Dorsolateral prefrontal cortex (tissue), 122 donors: ENCODE measurements at places on chromosomes 3 and 15. TPM values are rescaled to one million over a fixed set of nuclear protein-coding genes. Genes with fewer than 3 reads are reported as not detected.

DNA sequence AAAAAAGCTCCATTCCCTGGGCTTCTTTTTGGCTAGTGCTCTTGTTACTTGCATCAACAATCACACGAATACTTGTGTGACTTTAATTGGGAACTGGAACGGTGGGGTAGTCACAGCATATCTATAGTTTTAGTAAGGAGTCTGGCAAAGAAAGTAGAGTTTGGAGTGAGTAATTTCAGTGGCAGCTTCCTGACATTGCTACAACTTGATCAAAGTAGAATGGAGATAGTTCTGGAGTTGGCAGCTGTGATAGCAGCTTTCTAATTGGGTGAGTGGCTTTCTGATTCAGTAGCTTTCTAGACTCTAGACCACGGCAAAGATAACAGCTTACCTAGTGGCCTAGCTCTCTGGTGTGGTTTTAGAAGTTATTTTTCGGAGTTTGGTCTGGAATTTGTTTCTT lies 475.0 kb downstream of the TUSC7 start:
- no peak for DNase-seq

NCEH1 gene
- 91.9 TPM for total RNA-seq

SPINT1 gene
- total RNA-seq, result 1.1 TPM

SKOR1 gene
- total RNA-seq, result 0.97 TPM
